Transverse colon (tissue), 4 donors: ENCODE measurements at places on chromosomes 2 and 18. TPM values are rescaled to one million over a fixed set of nuclear protein-coding genes. Genes with fewer than 3 reads are reported as not detected.

TUBA3E gene
- total RNA-seq: not detected

PTPRN gene
- 0.60 TPM for total RNA-seq

NTSR2 gene
- total RNA-seq: not detected

- H3K4me1 ChIP-seq: peaks cover 15% of the 10 kb centered on the region
- no peaks in the 10 kb centered on the region for H3K36me3 ChIP-seq
- no peak overlapping the region for H3K4me3 ChIP-seq
- H3K27ac ChIP-seq: no peak overlapping the region
- no peaks in the 10 kb centered on the region for H3K27me3 ChIP-seq
- no peak for DNase-seq
Measured at GRCh38 chr18:25322806-25323205, 29.2 kb downstream of the ZNF521 start.

- DNase-seq: no peak
- H3K27ac ChIP-seq: no peak overlapping the region
- H3K4me3 ChIP-seq: no peak overlapping the region
- no peaks in the 10 kb centered on the region for H3K27me3 ChIP-seq
- no peaks in the 10 kb centered on the region for H3K36me3 ChIP-seq
- no peaks in the 10 kb centered on the region for H3K4me1 ChIP-seq
Measured at GRCh38 chr18:62354151-62354550, 29.0 kb downstream of the TNFRSF11A start.

DNA sequence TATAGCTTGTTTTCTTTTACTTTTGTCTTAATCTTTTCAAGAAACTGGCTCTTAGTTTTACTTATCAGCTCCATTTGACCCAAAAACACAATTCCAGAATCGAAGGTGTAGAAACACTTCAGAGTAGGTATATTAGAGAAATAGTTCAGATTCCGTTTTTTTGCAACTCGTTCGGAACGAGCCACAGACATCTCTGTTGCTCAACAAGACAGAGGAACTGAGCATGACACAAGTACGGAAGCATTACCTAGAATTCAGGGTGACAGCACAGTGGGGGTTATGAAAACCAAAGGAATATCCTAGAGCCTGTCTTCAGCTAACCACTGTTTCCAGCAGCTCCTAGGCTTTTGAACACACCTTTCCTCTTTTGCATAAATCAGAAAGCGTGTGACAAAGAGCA lies 5.0 kb downstream of the HRH4 start:
- no peaks in the 10 kb centered on the region for H3K36me3 ChIP-seq
- no peaks in the 10 kb centered on the region for H3K27me3 ChIP-seq
- H3K27ac ChIP-seq: no peak overlapping the region
- H3K4me1 ChIP-seq: no peaks in the 10 kb centered on the region

DNA sequence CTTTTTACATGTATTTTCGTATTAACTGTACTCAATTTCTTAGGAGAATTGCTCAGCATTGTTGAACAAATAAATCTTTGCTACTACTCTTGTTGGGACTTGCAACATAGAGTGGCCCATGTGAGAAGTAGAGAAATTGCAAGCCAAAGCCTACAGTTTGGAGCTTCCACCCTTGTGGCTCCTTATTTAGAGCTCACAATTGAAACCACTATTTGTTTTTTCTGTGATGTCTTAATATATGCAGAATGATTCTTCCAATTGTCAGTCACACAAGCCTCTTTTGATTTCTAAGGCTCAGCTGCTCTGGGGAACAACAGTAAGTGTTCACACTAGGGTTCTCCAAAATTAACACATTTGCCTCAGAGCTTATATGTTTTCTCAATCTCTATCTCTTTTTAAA lies 60.2 kb upstream of the GALNT13 start:
- no peak for DNase-seq
- no peaks in the 10 kb centered on the region for H3K27me3 ChIP-seq
- H3K27ac ChIP-seq: no peak overlapping the region

DNA sequence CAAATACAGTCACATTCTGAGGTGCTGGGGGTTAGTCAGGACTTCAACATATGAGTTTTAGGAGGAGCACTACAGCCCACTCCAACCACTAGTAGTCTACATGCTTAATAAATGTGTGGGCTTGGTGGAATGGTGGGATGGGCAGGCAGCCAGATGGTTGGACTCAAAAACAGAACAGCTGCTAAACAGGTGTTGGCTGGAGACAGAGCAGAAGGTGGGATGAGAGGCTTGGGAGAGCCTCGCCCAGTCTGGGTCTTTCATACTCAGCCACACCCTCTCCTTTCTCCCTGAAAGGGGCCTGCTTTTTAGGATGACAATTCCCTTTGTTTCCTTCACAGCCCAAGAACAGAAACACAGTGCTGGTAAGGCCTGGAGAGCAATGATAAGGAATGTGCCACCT lies 143.9 kb upstream of the KLHL29 start:
- no peaks in the 10 kb centered on the region for H3K27me3 ChIP-seq
- H3K36me3 ChIP-seq: no peaks in the 10 kb centered on the region
- H3K4me3 ChIP-seq: no peak overlapping the region
- H3K4me1 ChIP-seq: no peaks in the 10 kb centered on the region

DNA sequence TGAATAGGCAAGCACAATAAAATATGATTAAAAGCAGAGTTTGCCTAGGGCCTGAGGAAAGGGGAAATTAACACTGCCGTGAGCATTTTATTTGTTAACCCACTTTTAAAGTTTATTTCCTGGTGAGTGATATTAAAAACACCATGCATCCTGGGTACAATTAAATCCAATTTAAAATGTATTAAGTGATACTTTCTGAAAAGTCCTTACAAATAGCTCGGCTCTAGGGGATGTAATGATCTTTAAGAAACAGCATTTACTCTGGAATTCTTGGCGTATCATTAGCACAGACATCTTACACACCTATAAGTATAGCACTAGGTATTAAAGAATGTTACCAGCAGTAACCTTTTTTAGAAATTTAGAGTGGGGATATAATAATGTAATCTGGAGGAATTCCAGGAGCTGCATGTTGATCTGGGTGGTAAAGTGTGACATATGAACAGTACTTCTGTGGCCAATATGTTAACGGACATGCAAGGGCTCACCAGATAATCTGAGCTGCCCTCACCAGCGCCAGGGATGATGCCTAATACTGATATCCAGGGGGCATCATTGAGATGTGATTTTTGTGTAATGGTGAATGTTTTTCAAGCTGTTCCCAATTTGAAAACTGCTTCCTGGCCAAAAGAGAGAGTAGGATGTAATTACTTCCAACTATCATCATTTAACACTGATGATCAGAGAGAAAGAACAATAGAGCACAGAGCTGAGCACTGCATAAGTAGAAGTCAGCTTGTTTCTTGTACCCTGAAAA lies 235.9 kb downstream of the DSEL start:
- no peak overlapping the region for H3K27ac ChIP-seq
- H3K27me3 ChIP-seq: no peaks in the 10 kb centered on the region
- DNase-seq: no peak
- H3K36me3 ChIP-seq: no peaks in the 10 kb centered on the region
- H3K4me3 ChIP-seq: no peak overlapping the region

- no peaks in the 10 kb centered on the region for H3K36me3 ChIP-seq
- no peak for DNase-seq
- no peak overlapping the region for H3K27ac ChIP-seq
- no peaks in the 10 kb centered on the region for H3K27me3 ChIP-seq
- no peak overlapping the region for H3K4me3 ChIP-seq
- no peaks in the 10 kb centered on the region for H3K4me1 ChIP-seq
Measured at GRCh38 chr2:14616342-14616741, 16.2 kb upstream of the LRATD1 start.

- no peak for DNase-seq
- no peak overlapping the region for H3K4me3 ChIP-seq
- peaks cover 5% of the 10 kb centered on the region for H3K27me3 ChIP-seq
- H3K27ac ChIP-seq: no peak overlapping the region
Measured at GRCh38 chr2:229634601-229635370, 79.6 kb downstream of the DNER start.

DNA sequence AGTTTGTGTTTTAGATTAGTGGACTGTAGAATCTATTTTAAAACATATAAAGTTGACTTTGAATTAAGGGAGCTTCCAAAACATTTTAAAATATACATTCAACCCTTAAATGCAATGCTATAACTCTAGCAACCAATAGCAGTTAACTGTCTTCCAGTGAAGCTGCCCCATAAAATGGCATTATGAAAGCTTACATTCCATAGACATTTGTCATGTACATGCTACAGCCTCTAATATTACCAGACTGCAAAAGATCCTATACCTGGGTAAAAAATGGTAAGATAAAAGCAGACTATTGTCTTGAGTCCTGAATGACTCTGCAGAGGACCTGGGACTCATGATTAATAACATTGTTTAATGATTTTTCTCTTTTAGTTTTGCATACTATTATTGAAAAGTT lies 489.4 kb downstream of the LRP1B start:
- H3K4me3 ChIP-seq: no peak overlapping the region
- no peaks in the 10 kb centered on the region for H3K27me3 ChIP-seq
- no peak overlapping the region for H3K27ac ChIP-seq
- no peak for DNase-seq

DNA sequence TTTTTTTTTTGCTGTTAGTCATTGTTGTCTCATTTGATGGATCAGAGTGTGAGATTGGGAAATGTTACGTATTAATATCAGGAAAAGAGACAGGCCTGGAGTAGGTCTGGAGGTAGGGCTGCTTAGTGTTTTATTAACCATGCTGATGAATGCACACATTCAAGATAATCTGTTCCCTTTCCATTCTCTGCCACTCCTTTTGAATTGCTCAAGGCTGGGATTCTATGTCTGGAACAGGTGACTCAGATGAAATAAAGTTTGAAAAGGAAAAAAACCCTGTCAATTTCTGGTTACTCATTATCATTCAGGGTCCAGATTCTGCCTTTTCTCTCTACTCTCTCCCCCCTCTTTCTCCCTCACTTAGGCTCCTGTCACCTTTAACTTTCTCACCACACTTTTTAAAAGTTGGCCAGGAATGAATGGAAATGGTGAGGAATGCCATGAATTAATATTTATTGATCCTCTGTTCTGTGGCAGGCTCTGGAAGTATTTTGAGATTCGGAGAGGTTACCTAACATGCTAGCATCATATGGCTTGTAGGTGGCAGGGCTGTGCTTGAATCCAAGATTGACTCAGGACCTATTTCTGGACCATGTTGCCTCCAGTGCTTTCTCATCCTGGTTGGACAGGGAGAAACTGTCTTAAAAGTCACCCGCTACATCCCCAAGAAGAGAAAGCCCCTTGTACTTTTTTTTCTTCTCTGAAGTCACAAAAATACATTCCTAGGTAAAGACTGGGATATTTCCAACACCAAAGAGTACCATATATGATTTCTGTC lies 40.2 kb downstream of the MAP4K4 start:
- H3K36me3 ChIP-seq: no peaks in the 10 kb centered on the region
- peaks cover 43% of the 10 kb centered on the region for H3K4me1 ChIP-seq
- DNase-seq: no peak
- no peak overlapping the region for H3K4me3 ChIP-seq
- no peak overlapping the region for H3K27ac ChIP-seq

DNA sequence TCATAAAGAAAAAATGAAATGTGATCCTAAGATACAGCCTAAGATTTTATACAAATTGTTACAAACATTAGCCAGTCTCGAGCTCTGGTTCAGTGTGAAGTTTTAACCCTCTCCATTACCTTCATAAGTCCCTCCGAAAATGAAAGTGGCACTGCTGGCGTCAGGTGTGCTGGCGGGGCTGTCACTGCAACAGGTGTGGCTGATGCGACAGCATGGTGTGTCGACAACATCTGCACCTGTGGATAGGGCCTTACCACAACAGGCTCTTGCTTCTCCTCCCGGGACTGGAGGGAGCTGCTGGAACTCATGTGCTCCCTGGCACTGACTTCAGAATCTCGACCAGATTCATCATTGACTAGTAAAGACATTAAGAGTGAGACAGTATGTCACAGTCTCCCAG lies 10.3 kb downstream of the SAP130 start:
- H3K4me1 ChIP-seq: no peaks in the 10 kb centered on the region
- no peak for DNase-seq
- no peaks in the 10 kb centered on the region for H3K36me3 ChIP-seq
- H3K27me3 ChIP-seq: no peaks in the 10 kb centered on the region
- H3K27ac ChIP-seq: no peak overlapping the region

GRCh38 chr2:120587997-120588336 lies 147.7 kb upstream of the GLI2 start:
- no peak overlapping the region for H3K4me3 ChIP-seq
- H3K4me1 ChIP-seq: no peaks in the 10 kb centered on the region
- H3K27ac ChIP-seq: no peak overlapping the region
- no peaks in the 10 kb centered on the region for H3K36me3 ChIP-seq
- DNase-seq: no peak

DNA sequence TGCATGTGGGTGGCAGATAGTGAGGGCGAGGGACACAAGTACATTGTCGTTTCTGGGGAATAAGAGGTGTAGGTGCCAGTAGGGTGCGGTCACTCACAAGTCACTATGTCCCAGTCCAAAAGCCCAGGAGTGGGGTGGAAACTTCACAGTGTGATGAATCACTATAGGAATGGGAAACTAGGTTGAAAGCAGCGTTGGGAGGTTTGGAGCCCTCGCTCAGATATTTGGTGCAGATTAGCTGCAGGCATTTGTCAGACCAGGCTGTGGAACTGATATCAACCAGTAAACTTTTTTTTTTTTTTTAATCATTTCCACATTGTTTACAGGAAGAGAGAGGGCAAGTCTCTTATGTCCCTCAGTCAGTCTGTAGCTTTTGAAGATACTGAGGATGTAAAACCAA lies 121.8 kb downstream of the CERS6 start:
- no peaks in the 10 kb centered on the region for H3K27me3 ChIP-seq
- H3K4me3 ChIP-seq: no peak overlapping the region
- H3K4me1 ChIP-seq: peaks cover 18% of the 10 kb centered on the region
- no peak overlapping the region for H3K27ac ChIP-seq
- H3K36me3 ChIP-seq: no peaks in the 10 kb centered on the region
- peak; percentile 12 for DNase-seq
